ENCODE measurements at places on chromosomes 3 and 15.

DNA sequence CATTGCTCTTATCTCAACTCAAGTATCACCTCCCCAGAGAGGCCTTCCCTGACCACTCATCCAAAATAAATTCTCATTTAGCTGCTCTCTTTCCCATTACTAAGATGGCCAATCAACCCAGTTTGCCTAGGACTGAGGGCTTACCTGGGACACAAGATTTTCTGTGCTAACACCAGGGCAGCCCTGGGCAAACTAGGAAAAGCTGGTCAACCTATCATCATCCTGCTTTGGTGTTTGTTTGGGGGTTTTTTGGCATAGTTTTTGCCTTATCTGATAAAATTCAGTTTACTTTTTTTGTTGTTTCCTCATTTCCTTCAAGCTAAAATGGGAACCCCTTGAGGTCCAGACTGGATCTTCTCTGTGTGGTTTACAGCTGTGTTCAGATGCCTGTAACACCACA, 131.4 kb upstream of the NR2F2 start:
- DNase-seq, result no peak

GRCh38 chr3:62261121-62261520, 112.2 kb downstream of the FEZF2 start:
- DNase-seq, result no peak

DNA sequence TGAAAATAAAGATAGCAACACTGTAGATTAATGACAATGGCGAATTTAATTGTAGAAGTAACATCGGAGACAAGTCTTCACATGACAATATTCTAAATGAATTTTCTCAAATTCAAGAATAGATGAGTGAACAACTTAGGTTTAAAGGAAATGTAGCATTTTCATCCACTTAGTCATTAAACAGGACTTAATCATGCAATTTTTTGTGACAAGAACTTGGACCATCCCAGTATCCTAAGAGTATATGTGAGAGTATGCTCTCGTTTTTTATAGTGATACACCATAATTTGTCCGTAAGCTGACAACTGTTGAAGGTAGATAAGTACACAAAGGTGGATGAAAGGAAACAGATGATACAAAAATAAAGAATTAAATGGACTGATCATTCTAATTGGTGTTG, 81.5 kb downstream of the DLG1 start:
- DNase-seq, result peak; percentile 56

DNA sequence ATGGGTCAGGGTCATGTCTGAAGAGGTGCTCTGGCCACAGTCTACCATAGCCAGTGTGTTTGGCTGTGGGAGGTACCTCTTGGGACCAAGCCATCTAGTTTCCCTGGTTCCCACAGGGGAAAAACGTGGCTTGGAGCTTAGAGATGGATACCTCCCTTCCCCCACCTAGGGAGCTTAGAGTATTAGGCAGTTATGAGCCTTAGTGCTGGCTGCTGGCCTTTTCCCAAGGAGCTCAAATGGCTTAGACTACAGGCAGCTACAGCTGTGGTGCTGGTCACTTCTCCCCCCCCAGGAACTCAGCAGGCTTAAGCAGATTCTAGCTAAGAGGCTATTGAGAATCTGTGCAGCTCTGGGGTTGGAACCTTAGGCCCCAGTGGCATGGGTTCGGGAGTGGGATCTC, 591.2 kb downstream of the NSUN3 start:
- no peak for DNase-seq

GRCh38 chr3:98513091-98513511, 9.6 kb downstream of the CLDND1 start:
- no peak for DNase-seq

DNA sequence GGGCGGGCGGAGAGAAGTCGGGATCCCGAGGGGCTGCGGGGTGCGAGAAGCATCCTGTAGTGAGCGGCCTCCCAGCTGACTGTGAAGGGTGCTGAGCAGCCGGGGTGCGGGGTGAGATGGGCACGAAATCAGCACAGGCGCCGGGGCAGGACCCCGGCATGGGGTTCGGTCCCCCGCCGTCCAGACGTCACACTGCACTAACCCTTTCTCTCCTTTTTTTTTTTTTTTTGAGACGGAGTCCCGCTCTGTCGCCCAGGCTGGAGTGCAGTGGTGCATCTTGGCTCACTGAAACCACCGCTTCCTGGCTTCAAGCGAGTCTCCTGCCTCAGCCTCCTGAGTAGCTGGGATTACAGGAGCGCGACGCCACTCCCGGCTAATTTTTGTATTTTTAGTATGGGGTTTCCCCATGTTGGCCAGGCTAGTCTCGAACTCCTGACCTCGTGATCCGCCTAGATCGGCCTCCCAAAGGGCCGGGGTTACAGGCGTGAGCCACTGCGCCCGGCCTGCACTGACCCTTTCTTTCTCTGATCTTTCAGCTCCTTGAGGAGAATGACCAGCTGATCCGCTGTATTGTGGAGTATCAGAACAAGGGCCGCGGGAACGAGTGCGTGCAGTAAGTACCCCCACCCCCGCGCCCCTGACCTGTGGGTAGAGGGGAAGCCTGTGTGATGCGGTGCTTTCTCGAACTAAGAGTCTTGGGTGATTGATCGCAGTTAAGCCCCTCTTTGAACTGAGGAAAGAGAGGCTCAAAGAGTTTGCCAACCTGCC, 513 bp downstream of the SS18L2 start:
- no peak for DNase-seq

- DNase-seq, result peak; percentile 99
These were observed 440.7 kb upstream of the THBS1 start for GRCh38 chr15:39140060-39140604.

GRCh38 chr3:69160525-69160924, 38.1 kb upstream of the LMOD3 start:
- DNase-seq, result no peak

DNA sequence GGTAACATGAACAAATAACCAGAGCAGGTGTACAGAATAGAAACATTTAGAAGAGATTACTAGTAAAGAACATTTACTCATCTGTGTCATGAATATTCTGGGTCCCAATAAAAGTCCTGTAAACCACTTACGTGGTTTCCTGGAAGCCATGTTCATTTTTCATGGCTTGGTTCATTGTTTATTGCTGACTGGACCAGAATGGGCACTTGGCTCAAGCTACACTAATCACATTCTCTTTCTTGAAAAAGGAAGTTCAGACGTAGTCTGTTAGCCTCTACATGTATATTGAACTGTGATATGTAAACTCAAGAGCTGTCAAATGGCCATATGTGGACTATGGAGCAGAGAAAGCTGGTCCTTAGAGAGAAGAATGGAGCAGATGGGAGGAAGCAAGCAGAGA, 138.3 kb upstream of the FAM3D start:
- DNase-seq, result no peak

DNA sequence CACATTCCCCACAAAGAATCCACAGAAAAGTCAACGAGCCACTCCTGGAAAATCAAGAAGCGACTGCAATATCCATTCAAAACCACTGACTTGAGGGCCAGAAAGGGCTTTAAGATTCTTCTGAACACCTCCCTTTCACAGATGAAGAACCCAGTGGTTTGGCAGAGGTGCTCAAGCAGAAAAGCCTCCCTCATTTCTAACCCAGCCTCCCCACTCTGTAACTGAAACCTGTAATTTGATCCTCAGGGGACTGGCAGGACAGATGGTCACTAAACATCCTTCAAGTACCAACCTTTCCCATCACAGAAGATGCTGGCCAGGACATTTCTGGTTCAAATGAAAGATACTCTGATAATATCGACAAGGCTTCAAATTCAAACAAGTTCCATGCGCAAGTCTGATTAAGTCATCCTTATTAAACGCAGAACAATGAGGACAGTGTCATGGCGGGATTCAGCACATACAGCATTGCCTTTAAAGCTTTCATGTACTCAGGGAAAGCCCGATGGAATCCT, 5.5 kb downstream of the SEMA5B start:
- no peak for DNase-seq

Measured in fibroblast of skin of scalp (primary cell).